ENCODE measurements at places on chromosomes 4 and X.
A peak's percentile ranks its signal among the peaks of the same experiment; 100 is the strongest.

- H3K36me3 ChIP-seq: no peaks in the 10 kb centered on the region
- DNase-seq: peak; percentile 65
- H3K27ac ChIP-seq: no peak overlapping the region
- H3K4me3 ChIP-seq: peak overlapping the region; percentile 42
These were observed 118.2 kb upstream of the KIT start for GRCh38 chr4:54539500-54540029.

GRCh38 chr4:3041192-3042142 is 32.9 kb downstream of the HTT-AS start:
- H3K27me3 ChIP-seq: peaks cover 7% of the 10 kb centered on the region
- H3K4me1 ChIP-seq: peaks cover 33% of the 10 kb centered on the region

- DNase-seq: no peak
- no peak overlapping the region for H3K27ac ChIP-seq
These were observed 14.0 kb upstream of the ZCCHC18 start for GRCh38 chrX:104098151-104098808.

- peaks cover 8% of the 10 kb centered on the region for H3K4me1 ChIP-seq
- H3K27ac ChIP-seq: no peak overlapping the region
- H3K4me3 ChIP-seq: no peak overlapping the region
- no peaks in the 10 kb centered on the region for H3K36me3 ChIP-seq
- no peaks in the 10 kb centered on the region for H3K27me3 ChIP-seq
These were observed 140.2 kb upstream of the EDNRA start for GRCh38 chr4:147340591-147341120.

DNA sequence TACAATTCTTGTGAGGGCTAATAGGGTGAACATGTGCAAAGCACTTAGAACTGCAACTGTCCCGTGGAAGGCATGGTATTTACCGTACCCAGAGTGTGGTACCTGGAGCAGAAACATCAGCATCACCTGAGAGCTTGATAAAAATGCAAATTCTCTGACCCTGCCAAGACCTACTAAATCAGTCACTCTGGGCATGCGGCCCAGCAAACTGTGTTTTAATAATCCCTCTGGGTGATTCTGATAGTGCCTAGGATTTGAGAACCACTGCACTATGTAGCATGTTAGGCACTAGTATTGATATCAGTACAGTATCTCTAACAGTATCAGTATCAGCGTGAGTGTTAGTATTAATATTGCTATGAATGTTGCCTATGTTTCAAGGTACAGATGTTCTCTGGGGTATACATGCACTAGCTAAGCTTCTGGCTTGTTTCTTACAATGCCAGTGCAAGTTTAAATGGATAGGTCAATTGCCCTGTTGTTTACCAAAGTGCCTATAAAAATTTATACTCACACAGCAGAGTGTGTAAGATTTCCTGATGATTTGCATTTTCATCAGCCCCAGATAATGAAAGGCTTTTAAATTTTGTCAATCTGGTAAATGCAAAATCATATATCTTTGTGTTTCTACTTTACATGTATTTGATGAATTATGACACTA is 354.0 kb downstream of the HS3ST1 start:
- H3K4me3 ChIP-seq: no peak overlapping the region
- no peaks in the 10 kb centered on the region for H3K36me3 ChIP-seq
- H3K27ac ChIP-seq: no peak overlapping the region

GRCh38 chr4:479972-480371 is 19.0 kb downstream of the ZNF721 start:
- no peak overlapping the region for H3K4me3 ChIP-seq
- peaks cover 13% of the 10 kb centered on the region for H3K36me3 ChIP-seq
- H3K27me3 ChIP-seq: no peaks in the 10 kb centered on the region
- no peaks in the 10 kb centered on the region for H3K4me1 ChIP-seq

DNA sequence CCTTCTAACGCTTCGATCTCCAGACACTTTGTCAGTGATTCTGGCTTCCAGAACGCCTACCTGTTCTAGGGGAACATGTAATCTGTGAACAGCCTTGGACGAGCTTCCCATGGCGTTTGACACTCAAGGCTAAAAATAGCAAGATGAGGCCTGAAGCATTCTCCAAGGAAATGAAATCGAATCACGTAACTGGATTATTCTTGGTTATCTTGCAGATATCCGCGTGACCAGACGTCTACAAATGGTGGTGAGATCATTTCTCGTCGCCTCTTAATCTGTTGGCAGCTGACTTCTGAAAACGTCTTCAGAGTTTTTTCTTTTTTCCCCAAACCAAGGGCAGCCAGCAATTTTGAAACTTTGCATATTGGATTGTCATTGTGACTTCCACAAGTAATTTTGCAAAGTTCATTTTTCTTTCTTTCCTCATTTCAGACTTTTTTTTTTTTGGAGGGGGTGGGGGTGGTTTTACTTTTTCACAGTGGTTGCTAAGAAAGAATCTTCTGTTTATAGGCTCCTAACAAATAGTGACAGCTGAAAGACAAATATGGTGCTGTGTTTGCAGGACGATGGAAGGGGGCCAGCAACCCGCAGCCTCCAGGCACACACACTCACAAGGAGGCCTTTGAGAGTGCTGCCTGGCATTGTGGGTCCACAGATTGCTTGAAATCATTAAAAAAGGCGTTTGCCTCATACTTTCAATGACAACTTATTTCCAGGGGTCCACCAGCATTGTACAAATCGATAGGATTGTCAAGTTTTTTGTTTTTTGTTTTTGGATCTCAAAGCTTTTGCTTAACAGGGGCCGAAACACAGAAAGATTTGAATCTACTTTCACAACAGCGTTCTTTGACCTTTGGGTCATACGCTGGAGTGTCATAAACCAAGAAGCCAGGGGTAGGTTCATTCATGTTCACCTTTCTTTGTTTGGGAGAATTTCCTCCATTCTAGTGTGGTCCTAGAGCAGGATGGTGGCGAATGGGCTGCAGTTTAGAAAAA is 32.4 kb upstream of the PDLIM3 start:
- peak overlapping the region; percentile 94 for H3K27ac ChIP-seq
- H3K4me3 ChIP-seq: no peak overlapping the region
- peaks cover 52% of the 10 kb centered on the region for H3K4me1 ChIP-seq

DNA sequence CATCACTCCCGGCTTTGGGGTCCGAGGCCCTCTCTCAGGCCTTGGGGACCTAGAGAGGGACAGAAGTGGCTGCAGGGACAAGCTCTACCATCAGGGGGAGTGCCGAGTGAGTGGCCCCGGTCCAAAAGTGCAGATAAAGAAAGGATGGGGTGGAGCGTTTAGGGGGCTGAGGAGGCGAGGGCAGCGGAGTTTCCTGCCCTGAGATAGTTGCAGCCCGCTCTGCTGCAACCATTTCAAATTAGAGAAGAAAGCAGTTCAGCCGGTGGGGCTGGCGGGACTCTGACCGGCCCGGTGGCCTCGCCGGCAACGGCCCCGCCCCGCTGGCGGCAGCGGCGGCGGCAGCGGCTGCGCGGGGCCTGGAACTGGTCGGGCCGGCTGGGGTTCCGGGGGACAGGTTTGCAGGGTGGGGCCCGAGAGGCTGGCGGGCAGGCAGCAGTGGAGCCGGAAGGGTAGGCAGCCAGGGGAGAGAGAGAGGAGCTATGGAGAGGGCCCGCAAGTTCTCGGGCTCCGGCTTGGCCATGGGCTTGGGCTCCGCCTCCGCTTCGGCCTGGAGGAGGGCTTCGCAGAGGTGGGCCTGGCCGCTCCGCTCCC is 7.6 kb downstream of the DLG3 start:
- DNase-seq: peak; percentile 68
- H3K36me3 ChIP-seq: no peaks in the 10 kb centered on the region
- peak overlapping the region; percentile 70 for H3K4me3 ChIP-seq
- peaks cover 28% of the 10 kb centered on the region for H3K4me1 ChIP-seq

DNA sequence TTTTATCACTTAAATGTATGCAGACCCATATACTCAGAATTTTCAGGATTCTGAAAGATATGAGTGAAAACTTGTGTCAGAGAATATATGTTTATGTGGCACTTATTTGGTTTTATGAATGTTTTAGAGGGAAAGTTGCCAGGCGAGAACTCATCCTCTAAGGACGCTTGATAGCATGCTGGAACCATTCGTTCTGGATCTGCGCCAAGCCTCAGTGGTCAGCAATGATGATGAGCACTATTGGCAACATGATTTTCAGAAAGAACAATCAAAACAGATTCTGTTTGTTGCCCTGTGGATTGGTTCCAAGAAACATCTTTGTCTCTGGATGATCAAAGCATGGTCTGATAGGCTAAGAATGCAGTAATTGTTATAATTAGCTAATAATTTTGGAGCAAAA is 32.1 kb upstream of the RAPGEF2 start:
- H3K27ac ChIP-seq: no peak overlapping the region
- H3K4me1 ChIP-seq: no peaks in the 10 kb centered on the region
- H3K27me3 ChIP-seq: no peaks in the 10 kb centered on the region

GRCh38 chr4:132065940-132066495 is 1083.1 kb upstream of the PCDH10 start:
- no peaks in the 10 kb centered on the region for H3K36me3 ChIP-seq
- H3K27ac ChIP-seq: no peak overlapping the region
- H3K4me3 ChIP-seq: no peak overlapping the region
- no peak for DNase-seq
- H3K27me3 ChIP-seq: no peaks in the 10 kb centered on the region

DNA sequence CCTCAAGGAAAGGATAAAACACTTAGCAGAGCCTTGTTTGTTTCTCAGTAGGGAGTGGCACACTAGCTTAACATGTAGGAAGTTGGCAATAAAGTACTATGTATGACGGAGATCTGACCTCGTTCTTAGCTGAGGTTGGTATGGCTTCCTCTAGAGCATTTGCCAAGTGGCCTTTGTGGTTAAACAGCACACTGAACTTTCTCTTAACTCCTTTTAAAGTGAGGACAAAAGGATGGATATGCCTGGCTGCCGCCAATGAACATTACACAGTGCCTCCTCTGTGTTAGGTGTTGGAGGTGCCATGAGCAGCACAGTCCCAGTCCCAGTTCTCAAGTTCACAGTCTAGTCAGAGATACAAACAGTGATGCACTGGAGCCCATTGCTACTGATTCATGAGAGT is 54.4 kb downstream of the VGLL1 start:
- no peak for DNase-seq
- no peak overlapping the region for H3K27ac ChIP-seq
- no peaks in the 10 kb centered on the region for H3K4me1 ChIP-seq
- no peaks in the 10 kb centered on the region for H3K27me3 ChIP-seq

DNA sequence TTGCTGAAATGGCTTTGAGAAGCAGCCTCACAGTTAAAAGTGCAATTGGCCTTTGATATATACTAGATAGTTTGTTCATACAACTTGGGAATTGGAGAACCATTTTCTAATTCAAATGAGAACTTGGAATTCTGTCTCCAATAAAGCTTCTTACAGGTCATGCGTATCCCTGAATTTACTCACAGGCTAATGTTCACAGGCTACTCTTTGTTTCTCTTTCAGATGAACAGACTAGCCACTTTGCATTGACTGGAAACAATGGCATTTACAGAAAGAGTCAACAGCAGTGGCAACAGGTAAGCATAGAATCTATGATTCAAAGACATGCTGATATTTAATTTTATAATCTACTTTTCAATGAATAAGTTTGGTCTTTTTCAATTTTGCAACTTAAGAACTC is 13.5 kb downstream of the AFF1 start:
- H3K27ac ChIP-seq: no peak overlapping the region
- peaks cover 7% of the 10 kb centered on the region for H3K36me3 ChIP-seq
- H3K4me1 ChIP-seq: no peaks in the 10 kb centered on the region
- H3K4me3 ChIP-seq: no peak overlapping the region

DNA sequence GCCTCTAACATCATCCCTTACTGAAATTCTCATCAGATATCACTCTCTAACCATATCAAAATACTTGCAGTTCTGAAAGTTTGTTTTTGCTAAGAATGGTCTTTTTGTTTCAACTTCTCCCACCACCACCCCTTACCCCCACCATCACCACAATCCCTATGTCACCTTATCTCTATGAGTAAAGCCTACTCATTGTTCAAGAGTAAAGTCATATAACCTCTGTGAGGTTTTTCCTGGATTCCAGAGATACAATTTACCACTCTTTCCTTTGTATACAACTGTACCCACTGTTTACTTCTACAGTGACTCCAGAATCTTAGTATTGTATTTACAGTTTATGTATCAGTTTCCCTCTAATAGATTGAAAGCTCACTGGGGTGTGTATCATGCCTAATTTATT is 158.0 kb upstream of the PCDH10 start:
- H3K4me1 ChIP-seq: no peaks in the 10 kb centered on the region
- H3K27ac ChIP-seq: no peak overlapping the region
- no peaks in the 10 kb centered on the region for H3K36me3 ChIP-seq
- no peak overlapping the region for H3K4me3 ChIP-seq

DNA sequence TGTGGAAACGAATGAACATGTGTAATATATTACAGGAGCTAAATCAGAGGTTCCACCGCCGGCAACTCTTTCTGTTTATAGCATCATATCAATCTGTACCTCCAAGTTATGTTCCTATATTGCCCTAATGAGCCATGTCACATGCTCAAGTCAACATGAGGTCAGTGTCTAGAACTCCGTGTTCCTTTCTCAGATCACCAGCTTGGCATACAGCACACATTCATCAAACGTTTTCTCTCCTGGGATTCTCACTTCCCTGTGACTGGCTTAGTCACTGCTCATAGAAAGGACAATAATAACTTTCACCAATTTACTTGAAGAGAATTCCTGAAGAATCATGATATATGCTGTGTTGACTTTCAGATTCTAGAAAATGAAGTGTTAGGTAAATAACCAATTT is 532.0 kb upstream of the SPANXN1 start:
- peak; percentile 18 for DNase-seq
- H3K4me1 ChIP-seq: peaks cover 4% of the 10 kb centered on the region
- no peaks in the 10 kb centered on the region for H3K36me3 ChIP-seq
- H3K4me3 ChIP-seq: no peak overlapping the region
- no peak overlapping the region for H3K27ac ChIP-seq

GRCh38 chr4:73870260-73870659 is 1.1 kb downstream of the CXCL1 start:
- DNase-seq: no peak
- H3K27ac ChIP-seq: no peak overlapping the region
- no peak overlapping the region for H3K4me3 ChIP-seq
- H3K36me3 ChIP-seq: no peaks in the 10 kb centered on the region

GRCh38 chr4:87053802-87054767 is 119.3 kb downstream of the AFF1 start:
- DNase-seq: no peak
- no peaks in the 10 kb centered on the region for H3K36me3 ChIP-seq
- no peak overlapping the region for H3K4me3 ChIP-seq
- no peaks in the 10 kb centered on the region for H3K27me3 ChIP-seq
- H3K27ac ChIP-seq: peak overlapping the region; percentile 72
- H3K4me1 ChIP-seq: peaks cover 92% of the 10 kb centered on the region

GRCh38 chr4:118879409-118879808 is 9.2 kb upstream of the SYNPO2 start:
- no peak for DNase-seq
- no peaks in the 10 kb centered on the region for H3K27me3 ChIP-seq
- H3K4me3 ChIP-seq: no peak overlapping the region
- H3K27ac ChIP-seq: no peak overlapping the region
- no peaks in the 10 kb centered on the region for H3K36me3 ChIP-seq
- H3K4me1 ChIP-seq: no peaks in the 10 kb centered on the region

DNA sequence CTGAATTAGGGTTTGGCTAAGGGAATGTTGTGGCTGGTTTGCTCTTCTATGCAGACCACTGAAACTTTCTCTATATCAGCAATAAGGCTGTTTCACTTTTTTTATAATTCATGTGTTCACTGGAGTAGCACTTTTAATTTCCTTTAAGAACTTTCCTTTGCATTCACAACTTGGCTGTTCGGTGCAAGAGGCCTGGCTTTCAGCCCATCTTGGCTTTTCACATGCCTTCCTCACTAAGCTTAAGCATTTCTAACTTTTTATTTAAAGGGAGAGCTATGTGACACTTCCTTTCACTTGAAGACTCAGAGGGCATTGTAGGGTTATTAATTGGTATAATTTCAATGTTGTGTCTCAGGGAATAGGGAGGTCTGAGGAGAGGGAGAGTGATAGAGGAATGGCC is 142.3 kb downstream of the SHROOM4 start:
- no peak overlapping the region for H3K27ac ChIP-seq
- H3K4me1 ChIP-seq: no peaks in the 10 kb centered on the region
- DNase-seq: no peak
- H3K36me3 ChIP-seq: no peaks in the 10 kb centered on the region
